NCI-H1092 (cell line): ENCODE measurements at places on chromosomes 16 and 17.

DNA sequence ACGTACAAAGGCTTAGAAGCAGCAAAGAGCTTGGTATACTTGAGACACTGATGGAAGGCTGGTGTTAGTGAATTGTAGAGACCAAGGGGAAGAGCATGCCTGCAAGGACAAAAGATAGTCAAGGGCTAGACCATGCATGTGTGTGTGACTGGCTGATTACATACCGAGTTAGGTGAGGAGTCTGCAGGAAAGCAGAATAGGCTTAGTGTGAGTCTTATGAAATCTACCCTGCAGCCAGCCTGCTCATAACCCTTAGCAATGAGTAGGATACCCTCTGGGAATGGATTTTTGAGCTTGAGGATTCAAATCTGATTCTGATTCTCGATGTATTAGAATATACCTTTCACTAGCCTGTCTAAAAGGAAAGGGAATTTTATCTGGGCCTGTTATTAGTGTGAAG, 77.0 kb downstream of the TANGO6 start:
- no peak for DNase-seq

DNA sequence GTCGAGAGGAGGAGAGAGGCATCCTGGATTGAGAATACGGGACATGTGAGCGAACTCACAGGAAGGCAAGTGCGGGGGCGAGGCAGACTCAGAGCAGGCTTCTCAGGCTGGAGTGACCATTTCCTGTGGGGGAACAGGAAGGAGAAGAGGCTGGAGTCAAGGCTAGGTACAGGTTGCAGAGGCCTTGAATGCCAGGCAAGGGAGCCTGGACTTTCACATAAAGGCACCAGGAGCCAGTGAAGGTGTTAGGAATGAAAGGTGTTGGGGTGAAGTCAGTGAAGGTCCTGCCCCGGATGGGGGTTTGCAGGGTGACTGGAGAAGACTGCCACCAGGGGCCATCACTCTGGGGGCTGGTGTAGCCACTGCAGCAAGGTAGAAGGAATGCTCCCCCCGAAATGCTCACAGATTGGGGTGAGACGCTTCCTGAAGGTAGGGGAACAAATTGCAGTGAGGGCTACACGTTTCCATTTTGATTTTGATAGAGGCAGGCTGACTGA, 5.3 kb upstream of the GPRC5C start:
- DNase-seq, result no peak

DNA sequence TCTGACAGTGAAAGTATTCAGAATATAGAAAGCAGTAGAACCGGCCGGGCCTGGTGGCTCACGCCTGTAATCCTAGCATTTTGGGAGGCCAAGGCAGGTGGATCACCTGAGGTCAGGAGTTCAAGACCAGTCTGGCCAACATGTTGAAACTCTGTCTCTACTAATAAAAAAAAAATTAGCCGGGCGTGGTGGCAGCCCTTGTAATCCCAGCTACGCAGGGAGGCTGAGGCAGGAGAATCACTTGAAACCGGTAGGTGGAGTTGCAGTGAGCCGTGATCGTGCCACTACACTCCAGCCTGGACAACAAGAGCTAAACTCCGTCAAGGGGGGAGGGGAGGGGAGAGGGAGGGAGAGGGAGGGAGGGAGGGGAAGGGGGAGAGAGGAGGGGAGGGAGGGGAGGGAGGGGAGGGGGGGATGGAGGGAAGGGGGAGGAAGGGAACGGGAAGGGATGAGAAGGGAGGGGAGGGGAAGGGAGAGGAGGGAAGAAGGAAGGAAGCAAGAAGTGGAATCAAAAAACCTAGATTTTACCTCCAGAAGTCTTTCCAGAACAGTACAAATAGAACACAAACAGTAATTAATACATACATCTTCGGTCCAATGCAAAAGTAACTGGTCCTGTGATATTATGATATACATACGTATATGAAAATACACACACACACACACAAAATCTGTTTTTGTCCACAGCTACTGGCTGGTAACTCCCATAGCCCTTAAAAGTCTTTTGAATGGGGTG, 10.9 kb upstream of the NT5C start:
- DNase-seq, result no peak

- DNase-seq, result no peak
Observed at GRCh38 chr17:42512246-42512645, 23.8 kb upstream of the NAGLU start.

- no peak for DNase-seq
Observed at GRCh38 chr16:64339052-64339770, 782.7 kb downstream of the CDH11 start.

GRCh38 chr16:72673118-72673517, 374.8 kb downstream of the ZFHX3 start:
- DNase-seq, result no peak

- no peak for DNase-seq
Observed at GRCh38 chr16:4412159-4412558, 4.2 kb downstream of the CORO7 start.

GRCh38 chr16:54373534-54374520, 87.2 kb upstream of the IRX3 start:
- DNase-seq, result no peak

GRCh38 chr16:29775742-29776408, 2.2 kb upstream of the ZG16 start:
- DNase-seq, result no peak

DNA sequence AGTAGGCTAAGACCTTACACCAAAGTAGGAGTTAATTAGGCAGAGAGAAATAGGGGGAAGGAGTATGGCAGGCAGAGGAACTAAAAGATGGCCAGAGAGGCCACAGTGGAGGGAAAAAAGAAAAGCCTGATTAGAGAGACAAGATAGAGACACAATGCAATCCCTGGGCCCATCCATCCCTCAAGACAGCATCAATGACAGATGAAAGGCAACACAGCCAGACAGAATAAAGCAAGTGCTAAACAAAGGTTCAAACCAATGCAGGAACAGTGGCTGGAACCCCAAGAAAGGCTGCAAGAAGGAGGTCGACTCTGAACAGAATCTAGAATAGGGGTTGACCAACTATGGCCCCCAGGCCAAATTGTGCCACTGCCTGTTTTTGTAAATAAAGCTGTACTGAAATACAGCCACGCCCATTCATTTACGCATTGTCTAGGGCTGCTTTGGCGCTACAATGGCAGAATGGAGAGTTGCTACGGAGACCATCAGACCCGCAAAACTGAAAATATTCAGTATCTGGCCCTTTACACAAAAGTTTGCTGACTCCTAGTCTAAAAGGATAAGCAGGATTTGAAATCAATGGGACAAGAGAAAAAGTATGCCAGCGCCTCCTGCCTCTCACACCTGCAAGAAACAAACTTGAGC, 473.3 kb upstream of the PSMD7 start:
- no peak for DNase-seq

DNA sequence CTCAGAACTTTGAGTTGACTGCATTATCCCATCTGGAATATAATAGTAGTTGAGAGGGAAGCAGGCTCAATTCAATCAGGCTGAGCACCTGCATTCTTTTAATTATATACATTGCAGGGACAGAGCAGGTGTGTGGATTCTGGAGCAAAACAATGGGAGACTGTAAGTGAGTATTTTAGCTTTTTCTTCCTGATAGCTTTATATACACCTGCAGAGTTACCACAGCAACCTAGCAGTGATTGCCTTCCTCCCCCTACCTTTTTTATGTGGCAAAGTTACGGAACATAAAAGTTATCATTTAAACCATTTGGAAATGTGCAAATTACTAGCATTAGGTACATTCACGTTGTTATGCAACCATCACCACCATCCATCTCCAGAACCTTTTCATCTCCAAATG, 25.4 kb upstream of the RHOT1 start:
- DNase-seq, result no peak

DNA sequence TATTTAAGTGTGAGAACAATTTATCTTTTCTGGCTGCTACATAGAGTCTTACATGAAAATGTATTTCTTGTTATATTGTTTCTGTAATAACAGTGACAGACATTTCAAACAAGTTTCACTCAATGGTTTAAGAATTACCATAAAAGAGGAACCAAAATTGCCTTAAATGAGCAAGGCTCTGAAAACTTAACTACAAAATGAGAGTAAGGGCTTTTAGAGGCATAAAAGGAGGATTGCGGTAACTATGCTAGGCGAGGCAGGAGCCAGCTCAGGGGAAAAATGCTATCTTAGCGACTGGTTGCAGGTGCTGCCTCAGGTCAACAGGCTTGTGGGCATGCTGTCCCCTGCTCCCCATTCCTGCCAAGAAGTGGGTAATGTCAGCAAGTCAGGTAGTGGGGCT, 81.7 kb upstream of the MSI2 start:
- DNase-seq, result no peak

DNA sequence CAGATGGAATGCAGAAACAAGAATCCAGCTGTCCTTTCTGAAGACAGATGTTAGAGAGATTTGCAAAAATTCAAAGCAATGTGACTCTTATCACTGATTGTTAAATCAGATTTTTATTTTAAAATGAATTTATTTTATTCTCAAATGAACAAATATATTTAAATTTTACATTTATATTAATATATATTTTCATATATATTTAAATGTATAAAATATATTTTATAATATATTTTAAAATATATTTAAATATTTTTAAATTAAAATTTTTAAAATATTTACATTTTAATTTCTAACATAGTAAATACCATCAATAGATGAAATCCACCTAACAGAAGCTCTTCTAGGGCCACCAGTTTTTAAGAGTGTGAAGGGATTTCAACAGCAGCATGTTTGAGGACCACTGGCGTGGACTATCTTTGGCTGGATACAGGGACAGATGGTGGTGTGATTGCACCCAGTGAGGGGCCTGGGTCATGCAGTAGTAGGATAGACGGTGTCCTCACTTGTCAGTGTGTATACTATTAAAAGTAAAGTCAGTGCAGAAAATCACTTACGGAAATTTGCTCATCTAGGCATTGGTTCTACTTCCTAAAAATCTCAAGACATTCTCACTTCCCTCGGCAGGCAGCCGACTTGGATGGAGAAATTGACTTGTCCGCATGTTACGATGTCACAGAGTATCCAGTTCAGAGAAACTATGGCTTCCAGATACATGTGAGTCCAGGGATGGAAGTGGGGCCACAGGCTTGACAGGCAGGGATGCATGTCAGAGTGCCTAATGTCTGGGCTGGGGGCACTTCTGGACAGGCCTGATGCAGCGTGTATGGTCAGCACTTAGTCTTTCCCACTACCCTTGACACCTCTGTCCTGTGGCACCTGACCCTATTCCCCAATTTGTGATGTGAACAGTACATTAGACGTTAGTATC, 56.3 kb downstream of the PLD6 start:
- no peak for DNase-seq

DNA sequence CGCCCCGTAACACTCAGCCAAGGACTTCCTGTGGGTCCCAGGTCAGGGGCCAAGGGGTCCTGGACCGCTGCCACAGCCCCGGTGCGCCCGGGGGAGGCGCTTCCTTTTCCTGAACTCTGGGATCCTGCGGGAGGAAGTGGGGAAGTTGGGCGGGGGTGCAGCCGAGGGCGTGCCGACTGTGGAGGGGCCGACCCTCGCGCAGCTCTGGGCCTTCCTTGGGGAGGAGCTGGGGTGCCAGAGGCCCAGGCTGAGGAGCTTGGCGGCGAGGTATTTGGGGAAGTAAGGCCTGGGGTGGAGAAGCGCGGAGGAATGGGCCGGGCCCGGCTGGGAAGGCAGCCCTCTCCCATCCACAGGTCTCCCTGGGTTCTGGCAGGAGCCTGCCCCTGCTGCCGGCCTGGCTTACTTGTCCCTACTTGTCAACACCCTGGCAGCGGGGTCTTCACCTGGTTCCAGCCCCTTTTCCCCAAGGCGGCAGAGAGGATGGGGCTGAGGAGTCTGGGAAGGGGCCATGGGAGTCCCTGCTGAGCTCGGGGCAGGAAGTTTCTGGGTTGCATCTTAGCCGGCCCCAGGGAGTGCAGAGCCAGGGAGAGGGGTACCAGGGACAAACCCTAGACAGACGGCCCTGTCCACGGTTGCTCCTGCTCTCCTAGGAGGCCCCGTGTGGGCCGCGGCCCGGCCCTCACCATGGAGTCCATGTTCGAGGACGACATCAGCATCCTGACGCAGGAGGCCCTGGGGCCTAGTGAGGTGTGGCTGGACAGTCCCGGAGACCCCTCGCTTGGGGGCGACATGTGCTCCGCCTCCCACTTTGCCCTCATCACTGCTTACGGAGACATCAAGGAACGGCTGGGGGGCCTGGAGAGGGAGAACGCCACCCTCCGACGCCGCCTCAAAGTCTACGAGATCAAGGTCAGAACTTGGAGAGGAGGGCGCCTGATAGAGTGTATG, 1.7 kb downstream of the TBKBP1 start:
- no peak for DNase-seq

DNA sequence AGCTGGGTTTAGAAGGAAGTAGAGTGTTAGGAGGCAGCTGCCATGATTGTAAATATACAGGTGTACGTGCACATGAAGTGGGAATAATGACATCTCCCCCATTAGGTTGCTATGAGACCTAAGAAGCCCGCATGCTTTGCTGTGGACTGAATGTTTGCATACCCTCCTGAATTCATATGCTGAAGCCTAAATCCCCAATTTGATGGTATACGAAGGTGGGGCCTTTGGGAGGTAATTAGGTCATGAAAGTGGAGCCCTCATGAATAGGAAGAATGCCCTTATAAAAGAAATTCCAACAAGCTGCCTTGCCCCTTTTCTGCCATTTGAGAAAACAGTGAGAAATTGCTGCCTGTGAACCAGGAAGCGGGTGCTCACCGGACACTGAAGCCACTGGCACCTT, 44.0 kb downstream of the CCDC182 start:
- peak; percentile 38 for DNase-seq

DNA sequence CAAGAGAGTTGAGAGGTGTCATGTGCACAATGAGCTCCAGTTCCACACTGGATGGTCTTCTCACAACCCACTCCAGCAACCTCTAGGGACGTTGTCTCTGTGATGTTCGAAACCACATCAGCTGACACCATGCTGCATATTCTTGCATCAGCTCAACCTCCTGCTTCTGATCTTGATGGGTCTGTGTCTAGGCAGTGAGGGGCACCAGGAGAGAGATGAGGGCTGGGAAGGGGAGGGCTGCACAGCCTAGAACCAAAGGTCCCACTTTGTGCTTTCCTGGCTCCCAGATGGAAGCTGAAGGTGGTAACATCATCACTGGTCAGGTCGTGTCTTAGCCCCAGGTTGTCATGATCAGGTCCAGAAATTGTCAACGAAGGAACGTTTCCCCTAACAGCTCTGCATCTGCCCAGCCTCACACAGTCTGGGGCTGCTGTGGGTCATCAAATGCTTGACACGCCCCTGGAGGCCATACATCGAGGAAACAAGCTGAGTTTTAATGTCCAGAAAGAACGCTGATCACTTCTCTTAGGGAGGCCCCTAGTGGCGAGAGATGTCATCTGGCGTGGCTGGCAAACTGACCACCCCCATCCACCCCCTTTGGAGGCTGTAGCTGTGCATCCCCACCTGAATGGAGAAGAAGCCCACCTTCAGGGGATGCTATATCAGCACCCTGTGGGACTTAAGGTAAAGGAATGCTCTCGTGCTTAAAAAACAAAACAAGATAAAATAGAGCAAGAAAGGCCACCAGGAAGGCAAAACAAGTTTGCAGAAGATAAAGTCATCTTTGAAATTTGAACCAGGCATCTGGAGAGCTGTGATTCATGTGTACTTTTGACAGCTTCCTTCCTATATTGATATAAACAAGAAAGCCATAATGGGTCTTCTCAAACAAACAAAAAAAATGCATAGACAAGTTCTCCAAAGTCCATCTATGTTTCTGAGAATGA, 58.3 kb downstream of the WIPI1 start:
- peak; percentile 30 for DNase-seq

GRCh38 chr17:82662711-82663261, 14.5 kb upstream of the WDR45B start:
- no peak for DNase-seq

GRCh38 chr16:55495616-55496289, 13.1 kb upstream of the LPCAT2 start:
- DNase-seq, result peak; percentile 43

GRCh38 chr17:16455997-16456741, 35.8 kb downstream of the LRRC75A start:
- DNase-seq, result no peak

GRCh38 chr17:6948562-6948961, 47.3 kb upstream of the ALOX12 start:
- no peak for DNase-seq
